ENCODE measurements at places on chromosomes 7 and 10.

DNA sequence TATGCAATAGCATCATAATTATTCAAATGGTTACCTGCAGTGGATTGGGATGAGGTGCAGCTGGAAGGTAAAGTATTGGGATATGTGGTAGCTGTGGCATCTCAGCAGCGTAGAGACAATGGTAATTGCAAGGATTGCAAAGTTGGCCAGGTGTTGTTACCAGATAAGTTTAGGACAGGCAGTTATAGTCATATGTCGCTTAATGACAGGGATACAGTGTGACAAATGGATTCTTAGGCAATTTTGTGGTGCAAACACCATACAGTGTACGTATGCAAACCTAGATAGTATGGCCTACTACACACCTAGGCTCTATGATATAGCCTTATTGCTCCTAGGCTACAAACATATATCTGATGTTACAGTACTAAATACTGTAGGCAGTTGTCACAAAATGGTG lies 163.5 kb upstream of the LYZL2 start:
- no peak for DNase-seq

DNA sequence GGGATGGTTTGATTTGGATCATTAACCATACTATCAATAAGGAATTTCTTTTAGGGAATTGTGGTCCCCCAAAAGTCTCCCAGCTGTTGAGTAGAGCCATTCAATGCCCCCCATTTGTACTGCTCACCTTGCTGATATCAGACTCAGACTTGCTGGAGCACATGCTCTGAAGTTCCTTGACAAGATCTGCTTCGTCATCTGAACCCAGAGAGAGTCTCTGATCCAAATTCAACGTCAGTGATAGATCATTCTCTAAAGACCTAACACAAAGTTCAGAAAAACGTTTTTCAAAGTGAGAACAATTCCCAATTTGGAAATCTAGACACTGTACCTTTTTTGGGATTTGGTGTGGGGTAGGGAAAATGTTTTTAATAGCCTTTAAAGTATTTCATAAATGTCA lies 153.9 kb downstream of the CTTNBP2 start:
- no peak for DNase-seq

DNA sequence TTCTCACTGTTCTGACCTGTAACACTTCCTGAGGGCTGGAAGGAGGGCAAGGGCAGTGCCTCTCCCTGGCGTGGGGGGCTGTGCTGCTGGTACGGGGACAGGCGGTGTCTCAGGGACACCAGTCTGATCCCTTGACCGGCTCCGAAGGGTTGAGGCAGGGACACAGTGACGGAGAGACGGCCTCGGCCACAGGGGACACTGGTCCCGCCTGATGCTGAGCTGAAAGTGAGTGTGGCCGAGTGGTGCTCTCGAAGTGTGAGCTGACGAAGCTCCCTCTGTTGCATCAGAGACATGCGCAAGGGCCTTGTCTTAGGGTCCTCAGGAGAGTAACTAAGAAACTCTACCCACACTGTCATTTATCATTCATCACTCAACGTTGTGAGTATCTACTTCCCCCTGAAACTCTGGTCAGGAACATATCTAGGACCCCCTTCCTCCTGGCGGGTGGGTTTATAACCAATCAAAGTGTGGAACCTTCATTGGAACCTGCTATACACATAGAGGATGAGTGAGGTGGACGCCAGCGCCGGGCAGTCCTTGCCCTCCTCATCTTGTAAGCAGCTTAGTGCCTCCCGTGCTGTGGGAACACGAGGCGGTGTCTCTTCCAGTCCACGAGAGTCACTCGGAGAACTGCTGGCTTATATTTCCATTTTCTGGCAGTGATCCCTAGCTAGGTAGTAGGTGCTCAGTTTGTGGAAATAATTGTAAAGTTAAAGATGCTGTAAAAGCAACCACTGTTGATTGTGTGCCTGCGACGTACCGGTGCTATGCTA lies 283.1 kb downstream of the DNAJB6 start:
- DNase-seq: no peak

DNA sequence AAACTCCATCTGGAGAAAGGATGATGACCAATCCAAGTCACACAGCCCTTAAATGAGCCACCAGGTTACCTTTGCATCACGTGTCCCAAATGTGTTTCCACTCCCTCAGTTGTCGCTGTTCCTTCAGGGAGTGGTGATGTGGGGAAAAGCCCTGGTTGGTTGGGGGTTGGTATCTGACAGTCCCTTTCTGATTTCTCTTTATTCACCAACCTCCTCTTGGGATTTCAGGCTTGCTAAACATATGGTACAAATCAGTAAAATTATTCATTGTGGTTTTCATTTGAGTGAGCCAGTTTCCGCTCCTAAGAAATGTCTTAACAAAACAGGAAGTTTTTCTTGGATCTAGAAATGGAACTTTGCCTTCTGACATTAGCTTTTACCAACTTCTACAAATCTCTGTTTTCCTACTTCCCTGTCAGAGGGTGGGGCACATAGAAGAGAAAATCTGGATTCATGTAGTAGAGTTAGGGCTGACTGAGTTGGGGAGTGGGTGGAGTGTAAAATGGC lies 40.0 kb upstream of the KMT2E start:
- no peak for DNase-seq

- no peak for DNase-seq
These were observed 50.2 kb downstream of the ADCY1 start for GRCh38 chr7:45624392-45624760.

- DNase-seq: no peak
These were observed 22.1 kb downstream of the HSPA12A start for GRCh38 chr10:116720241-116720643.

DNA sequence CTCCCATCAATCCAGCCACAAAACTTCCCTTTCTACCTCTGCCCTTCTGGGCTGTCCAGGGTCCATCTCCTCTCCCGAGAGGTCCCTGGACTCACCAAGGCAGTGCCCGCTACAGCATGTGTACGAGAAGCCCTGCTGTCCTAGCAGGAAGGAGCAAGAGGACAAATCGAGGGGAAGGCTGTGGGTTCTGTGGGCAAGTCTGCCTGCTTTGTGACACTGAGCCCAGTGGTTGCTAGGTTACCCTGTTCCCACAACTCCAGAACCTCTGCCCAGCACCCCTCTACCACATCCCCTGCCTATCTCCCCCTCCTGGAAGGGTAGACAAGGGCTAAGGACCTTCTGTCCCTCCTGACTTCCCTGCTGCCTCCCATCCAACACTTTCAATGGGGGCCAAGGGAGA lies at the start of gene TBATA:
Gene TBATA (minus strand): TSS at position 188 of the 400 bp plus-strand sequence. CDS start 1,998 bp downstream, outside the sequence.
- DNase-seq: no peak

DNA sequence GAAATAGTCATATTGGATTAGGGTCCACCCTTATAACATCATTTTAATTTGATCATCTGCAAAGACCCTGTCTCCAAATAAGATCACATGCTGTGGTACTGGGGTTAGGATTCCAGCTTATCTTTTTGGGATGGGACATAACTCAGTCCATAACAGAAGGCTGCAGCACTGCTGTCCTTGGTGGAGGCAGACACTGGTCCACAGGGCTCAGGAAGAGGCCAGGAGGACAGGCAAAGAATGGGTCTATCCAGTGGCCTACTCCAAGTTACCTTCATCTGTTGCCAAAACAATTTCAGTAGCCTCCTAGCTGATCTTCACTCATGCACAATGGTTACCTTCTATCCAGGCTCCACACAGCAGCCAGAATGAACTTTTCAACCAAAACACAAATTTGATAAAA lies 387.0 kb downstream of the GRID1 start:
- no peak for DNase-seq

GRCh38 chr7:137006293-137006692 lies 137.8 kb downstream of the CHRM2 start:
- DNase-seq: no peak

Measured in T-cell (primary cell).